Fibroblast of skin of back (primary cell): ENCODE measurements at places on chromosomes 7 and 10.

- no peak for DNase-seq
Measured at GRCh38 chr7:94350734-94351133, 44.0 kb upstream of the COL1A2 start.

DNA sequence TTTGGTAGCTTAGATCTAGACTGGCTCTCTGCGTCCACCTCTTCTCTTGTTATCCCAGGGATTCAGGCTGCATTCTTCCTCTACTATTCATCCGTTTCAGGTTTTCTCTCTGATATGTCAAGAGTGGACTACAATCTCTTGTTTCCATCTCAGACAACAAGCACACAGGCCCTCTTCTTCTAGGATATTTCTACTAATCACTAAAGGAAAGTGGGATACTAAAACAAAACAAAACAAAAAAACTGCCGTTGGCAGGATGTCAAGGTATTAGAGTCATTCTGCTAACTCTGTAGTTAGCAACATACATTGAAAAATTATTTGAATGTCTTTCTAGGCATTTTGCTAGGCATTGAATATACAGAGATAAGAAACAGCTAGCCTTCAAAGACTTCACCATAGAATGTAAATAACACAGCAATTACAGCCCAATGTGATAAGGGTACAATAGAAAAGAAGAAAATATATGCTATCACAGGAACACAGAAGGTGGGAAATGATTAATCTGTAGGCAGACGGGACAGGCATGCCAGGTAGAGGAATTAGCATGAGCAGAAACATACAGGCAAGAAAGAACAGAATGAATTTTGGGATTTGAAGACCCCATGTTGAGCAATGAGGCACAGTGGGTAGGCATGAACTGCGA, 210.5 kb downstream of the CSTF2T start:
- no peak for DNase-seq

DNA sequence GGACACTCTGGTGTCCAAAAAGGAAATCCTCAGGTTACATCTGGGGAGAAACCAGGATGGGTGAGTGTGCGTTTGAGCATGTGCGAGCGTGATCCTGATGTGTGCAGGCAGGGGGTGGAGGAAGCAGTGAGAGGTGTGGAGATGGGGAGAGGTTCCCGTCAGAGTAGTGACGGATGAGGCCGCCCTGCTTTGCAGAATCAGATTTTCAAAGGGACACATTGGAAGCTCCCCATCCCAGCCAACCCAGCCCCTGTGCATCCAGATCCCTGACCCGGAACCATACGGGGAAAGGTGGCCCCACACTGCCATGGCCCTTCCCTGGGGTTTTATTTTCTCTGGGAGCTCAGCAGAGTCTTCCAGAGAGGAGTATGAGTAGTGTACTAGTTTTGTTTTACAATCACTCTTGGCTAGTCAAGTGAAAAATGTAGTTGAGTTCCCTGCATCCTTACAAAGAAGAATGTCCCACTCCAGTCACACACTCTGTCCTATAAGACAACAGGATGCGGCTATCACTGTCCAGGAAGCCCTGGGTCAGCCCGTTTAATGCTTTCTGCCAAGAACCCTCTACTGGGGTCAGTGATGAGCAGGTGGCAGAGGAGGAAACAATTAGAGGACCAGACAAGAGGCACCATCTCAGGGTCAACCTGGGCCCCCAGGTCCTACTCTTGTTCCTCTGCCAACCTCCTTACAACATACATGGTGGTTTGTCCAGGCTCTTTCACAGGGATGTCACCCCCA, 46.8 kb upstream of the PDLIM1 start:
- no peak for DNase-seq

GRCh38 chr10:26567351-26567721, 129.2 kb downstream of the APBB1IP start:
- DNase-seq, result no peak

DNA sequence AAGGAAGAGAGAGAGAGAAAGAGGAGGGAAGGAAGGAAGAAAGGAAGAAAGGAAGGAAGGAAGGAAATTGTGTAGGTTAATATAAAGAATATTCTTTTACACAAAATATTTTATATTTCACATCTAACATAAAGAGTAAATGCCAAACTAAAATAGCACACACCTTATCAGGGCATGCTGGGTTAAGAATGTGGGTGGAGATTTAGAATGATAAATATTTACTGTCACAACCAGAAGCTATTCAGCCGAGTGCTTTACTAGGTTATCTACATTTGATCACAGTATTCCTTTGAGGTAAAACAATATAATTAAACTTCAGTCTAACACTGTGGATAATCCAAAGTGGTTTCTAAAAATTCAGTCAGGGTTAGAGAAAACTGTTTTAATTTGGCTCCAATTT, 103.3 kb downstream of the SEMA3A start:
- DNase-seq, result no peak

GRCh38 chr10:111093741-111094380, 17.0 kb downstream of the ADRA2A start:
- peak; percentile 14 for DNase-seq

DNA sequence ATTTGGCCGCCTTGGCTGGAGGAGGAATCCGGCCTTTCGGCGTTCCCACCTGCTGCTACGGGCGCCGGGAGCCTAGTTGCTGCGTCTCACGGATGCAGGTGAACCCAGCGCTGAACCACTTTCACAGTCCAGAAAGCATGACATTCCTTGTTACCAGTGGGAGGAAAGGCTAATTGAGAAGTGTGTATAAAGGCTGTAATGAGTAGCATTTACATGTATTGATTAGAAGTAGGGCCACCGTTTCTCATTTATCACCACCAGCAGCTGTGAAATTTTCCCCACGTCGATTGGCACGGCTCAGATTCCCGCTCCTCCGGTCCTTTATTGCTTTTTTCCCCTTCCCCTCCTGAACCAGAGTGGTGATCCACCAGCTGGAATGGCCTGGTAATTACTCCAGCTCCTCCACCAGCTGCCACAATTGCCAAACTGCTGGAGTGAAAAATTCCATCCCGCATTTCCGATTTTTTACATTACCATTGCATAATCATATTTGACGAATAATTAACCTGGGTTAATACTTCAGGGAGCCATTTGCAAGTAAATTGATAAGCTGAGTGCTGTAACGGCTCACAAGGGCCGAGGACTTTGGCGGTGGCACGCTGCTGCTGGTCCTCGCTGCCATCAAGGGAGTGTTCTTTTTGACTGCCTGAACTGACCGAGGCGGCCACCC, 153.3 kb downstream of the POU6F2 start:
- DNase-seq, result no peak

DNA sequence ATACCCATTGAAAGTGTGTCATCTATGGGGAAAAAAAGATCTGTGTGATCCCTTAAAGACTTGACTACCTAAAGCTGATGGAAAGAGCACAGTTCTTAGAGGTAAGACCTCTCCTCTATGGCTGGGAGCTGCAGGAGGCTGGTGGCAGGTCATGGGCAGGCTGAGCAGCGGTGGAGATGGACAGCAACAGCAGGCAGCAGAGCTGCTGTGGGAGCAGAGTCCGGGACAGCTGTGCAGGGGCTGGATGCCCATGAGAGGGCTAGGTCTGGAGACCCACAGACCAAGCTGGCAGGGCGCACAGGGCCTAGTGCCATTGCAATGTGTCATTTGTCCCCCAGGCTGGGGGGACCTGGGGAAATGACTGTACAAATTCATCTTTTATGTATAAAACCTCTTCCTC, 13.4 kb upstream of the EPHA1 start:
- DNase-seq, result no peak

DNA sequence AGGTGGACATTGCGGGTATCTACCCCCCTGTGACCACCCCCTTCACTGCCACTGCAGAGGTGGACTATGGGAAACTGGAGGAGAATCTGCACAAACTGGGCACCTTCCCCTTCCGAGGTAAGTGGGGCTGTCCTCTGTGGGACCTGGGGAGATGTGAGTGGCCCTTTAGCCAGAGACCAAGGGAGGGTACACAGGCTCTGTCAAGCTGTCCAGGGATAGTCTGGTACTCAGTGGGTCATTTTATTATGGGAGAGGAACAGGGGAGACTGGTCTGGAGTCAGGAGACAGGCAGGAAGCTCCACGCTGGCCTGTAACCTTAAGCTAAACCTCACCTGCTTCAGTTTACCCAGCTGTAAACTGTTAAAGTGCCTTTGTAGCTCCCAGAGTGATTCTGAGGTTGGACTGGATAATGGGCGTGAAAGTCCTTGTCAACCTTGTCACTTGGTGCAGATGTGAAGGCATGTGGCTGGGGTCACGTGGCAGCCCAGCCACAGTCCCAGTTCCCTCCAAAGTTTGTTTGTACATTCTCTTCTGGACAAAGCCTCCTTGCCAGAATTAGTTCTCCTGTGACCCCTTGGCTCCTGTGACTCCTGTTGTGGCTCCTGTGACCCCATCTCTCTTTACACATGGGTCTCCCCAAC, 729 bp downstream of the HOGA1 start:
- no peak for DNase-seq

DNA sequence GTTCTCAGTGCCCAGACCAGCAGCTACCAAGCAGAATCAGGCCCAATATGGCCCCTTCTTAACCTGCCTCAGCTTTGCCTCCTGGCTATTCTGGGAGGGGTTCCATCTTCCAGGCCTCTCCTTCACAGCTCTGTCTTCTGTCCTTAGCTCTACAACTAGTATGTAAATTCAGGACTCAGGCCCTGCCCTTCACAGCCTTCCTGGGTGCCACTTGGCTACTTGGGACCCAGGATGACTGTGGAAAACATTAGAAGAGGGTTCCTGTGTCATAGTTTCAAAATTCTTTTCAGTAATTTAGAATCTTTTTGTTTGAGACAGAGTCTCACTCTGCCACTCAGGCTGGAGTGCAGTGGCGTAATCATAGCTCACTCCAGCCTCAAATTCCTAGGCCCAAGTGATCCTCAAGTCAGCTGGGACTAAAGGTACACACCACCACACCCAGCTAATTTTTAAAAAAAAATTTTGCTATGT, 33.2 kb upstream of the PAPSS2 start:
- no peak for DNase-seq

- DNase-seq, result peak; percentile 20
Measured at GRCh38 chr7:17042211-17042610, 160.4 kb upstream of the AGR3 start.

DNA sequence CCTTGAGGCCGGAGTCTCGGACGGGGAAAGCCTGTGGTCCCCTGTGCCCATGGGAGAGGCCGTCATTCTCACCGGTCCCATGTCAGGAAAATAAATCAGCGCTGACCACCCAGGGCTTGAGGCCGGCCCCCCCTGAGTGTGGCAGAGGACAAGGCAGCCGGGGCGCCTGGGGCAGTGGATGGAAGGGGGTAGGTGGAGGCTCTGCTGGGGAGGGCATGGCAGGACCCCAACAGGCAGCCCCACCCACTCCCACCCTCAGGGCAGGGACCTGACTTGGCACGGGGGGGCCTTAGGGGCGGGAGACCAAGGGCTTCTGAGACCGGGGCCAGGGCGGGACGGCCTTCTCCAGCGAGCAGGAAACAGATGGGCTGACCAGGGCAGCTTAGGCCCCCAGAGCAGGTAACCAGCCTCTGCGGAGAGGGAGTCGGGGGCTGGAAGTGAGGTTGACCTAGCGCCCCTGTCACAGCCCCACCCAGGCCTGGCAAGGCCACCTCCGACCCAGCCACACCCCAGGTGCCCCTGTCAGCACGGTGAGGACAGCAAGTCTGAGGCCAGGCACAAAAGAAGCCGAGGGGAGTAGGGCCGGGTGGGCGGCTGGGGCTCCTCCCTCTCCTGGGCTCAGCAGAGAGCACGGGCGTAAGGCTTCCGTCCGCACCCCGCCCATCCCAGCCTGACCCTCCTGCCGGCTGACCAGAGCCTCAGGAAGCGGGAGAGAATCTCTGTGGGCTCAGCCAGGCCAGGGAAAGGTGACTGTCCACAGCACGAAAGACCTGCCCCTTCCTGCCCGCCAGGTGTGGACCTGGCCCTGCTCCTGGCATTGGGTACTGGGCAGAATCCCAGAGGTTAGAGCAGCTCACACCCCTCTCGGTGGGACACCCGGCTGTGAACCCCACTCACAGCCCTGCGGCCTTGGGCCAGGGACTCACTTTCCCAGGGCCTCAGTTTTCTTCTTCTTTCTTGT, 87.4 kb downstream of the FOXL3 start:
- no peak for DNase-seq

GRCh38 chr7:84161398-84161797, 33.2 kb downstream of the SEMA3A start:
- no peak for DNase-seq

DNA sequence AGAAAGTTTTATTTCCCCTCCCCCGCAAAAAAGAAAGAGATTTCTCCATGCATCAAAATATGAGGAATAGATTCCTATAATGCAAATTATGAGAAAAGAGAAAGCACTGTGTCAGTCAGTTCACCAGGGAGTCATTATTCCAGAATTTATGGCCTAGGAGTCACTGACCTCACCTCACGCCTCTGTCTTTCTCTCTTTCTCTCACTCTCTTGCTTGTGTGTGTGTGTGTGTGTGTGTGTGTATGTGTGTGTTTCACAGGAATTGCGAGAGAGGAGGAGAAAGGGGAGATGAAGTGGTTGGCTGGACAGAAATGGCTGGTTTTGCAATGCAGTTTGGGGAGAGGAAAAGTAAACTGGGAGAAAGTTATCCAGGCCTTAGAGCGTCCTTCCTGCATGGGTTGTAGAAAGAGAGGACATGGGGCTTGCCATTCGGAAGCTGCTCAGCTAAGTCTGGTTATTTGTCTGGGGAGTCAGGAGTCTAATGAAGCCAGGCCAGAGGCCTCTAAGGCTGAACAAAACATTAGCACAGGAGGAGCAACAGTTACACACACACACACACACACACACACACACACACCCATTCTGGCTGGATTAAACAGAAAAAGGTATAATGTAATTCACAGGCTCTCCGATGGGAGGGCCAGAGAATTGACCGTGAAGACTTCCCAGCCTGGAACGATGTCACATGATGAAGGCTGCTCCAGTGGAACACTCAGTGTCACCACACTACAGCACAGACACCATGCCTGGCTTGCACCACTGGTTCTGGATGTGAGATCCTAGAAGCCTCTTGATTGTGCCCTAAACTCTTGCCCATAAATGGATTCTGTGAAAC, 12.8 kb upstream of the FFAR4 start:
- DNase-seq, result no peak
